ENCODE measurements at places on chromosomes 12 and 14.
A peak's percentile ranks its signal among the peaks of the same experiment; 100 is the strongest.

GRCh38 chr14:32318087-32318795 lies 10.9 kb upstream of the AKAP6 start:
- DNase-seq, result no peak

GRCh38 chr14:94575730-94576585 lies 5.3 kb upstream of the SERPINA5 start:
- DNase-seq, result no peak

- DNase-seq, result no peak
Measured at GRCh38 chr14:36556811-36557433, 25.5 kb downstream of the NKX2-8 start.

DNA sequence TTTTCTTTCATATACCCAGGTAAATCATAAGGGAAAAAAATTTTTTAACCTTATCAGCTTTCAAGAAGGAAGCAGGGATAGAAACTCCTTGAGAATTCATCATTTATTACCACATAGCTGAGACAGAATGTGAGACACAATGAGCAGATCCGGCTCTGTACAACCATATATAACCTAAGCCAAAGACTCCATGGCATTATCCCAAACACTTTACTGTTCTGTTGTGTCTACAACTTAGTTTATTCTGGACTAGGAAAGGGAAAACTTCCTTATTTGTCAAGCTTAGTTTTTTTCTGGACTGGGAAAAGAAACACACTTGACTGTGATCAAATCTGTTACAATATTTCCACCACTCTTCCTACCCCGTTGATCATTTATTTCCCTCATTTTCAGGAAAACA lies 38.3 kb upstream of the CATSPERB start:
- DNase-seq, result no peak

DNA sequence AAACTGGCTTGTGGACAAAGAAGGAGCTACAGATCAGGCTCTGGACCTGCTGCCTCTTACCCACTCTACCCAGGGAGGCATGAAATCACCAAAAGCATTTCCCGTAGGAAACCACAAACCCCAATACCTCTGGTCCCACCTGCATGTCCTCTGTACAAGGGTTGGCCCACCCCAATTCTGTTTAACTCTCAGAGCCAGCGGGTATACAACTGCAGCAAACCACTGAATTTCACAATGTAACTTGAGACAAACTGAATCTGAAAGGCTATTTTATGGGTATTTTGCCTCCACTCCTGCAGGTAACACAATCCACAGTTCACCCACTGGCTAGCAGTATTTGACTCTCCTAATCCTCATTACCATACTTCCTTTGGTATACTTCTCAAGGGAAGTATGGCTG lies 16.5 kb downstream of the SIX1 start:
- DNase-seq, result no peak

DNA sequence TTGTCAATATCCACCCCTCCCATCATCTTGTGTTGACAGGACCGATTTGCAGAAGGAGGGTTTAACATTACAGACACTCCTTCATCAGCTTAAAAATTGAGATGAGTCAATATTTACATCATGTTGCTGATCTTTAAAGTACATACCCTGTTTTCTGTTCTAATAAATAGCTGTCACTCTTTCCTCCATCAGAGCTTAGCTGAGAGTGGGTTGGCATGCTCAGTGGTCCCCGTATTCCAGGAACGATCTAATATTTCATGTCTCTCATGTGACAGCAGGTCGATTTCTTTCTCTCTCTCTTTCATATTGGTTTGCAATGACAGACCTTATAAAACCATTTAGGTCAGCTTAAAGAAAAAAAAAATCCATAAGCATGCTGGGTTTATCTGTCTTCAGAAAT lies 950.6 kb downstream of the GALC start:
- no peak for DNase-seq

DNA sequence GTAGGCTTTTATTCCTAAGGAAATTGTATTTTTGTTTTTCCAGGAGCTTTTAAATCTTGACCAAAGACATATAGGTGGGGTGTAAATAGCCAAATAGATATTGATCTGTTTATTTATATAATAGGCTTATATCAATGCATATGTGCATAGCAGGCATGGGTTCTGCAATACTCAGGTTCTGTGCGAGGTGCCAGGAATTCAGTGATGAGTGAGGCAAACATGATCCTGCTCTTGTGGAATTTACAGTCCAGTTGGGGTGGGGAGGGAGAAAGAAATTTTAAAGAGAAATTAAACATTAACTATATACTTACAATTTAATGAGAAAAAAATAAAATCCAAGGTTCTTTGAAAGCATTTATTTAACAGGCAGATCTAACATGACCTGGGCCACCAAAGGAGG lies 160.3 kb upstream of the HIF1A start:
- no peak for DNase-seq

GRCh38 chr14:74038020-74038859 lies 19.1 kb downstream of the BBOF1 start:
- no peak for DNase-seq

- DNase-seq, result no peak
Measured at GRCh38 chr12:95291501-95291900, 73.9 kb downstream of the VEZT start.

DNA sequence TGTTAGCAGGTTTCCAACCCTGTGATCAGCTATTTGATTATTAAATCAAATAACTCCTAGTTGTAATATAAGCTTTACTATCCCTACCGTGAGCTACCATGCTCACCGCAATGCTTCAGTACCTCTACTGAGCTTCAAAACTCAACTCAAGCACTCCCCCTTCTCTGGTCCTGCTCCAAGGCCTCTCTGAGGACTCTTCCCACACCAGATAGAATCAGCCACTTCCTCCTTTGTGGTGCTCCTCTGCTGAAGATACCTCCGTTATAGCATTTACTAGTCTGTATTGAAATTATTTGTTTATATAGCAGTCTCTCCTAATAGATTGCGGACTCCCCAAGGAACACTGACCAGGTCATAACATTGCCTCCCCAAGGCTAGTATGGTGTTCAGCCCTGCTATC lies 17.5 kb downstream of the AREL1 start:
- no peak for DNase-seq

DNA sequence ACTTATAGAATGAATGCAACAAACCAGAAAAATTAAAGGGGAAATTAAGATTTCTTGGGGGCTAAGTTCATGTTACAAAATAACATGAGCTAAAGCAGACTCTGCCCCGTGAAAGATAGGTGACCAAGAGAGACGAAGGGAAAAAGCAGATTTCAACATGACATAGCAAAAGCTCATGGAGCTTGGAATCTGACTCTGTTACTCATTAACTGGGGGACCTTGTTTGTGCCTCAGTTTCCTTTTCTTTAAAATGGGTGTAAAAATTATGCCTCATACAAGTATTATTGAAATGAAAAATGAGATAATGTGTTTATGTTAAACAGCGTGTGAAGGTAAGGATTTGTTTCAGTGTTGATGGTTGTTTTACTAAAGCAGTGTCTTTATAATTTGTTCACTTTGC lies 11.5 kb downstream of the BICDL1 start:
- DNase-seq, result no peak

DNA sequence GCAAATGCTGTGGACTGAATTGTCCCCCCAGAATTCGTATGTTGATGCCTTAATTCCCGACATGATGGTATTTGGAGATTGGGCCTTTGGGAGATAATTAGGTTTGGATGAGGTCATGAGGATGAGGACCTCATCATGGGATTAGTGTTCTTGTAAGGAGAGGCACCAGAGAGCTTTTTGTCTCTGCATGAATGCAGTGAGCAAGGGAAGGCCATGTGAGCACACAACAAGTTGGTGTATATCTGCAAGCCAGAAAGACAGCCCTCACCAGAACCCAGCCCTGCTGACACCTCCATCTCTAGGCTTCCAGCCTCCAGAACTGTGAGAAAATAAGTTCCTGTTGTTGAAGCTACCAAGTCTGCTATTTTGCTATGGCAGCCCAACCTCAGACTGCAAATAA lies 51.9 kb upstream of the SMCO2 start:
- no peak for DNase-seq

- DNase-seq, result no peak
Measured at GRCh38 chr12:17489452-17489851, 600.5 kb downstream of the RERGL start.

- DNase-seq, result no peak
Measured at GRCh38 chr12:129901254-129901653, 2.6 kb downstream of the TMEM132D start.

DNA sequence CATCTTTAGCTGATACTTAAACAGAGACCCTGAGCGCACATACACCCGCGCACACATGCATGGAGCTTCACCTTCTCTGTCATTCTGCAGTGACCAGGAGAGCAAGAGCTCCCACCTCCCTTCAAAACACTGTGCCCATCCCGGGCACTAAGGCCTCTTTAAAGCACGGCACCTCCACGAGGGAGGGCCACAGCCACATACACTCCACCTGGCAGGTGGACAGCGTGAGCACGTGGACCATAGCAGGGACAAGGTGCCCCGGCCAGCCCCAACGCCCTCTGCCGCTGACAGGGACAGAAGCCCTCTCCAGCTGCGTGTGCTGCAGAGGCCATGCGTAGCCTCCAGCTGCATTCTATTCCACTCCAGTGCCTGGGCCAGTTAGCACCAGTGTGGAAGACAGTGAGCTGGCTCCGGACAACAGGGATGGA lies 5.4 kb downstream of the GAPDH start:
- DNase-seq, result no peak

DNA sequence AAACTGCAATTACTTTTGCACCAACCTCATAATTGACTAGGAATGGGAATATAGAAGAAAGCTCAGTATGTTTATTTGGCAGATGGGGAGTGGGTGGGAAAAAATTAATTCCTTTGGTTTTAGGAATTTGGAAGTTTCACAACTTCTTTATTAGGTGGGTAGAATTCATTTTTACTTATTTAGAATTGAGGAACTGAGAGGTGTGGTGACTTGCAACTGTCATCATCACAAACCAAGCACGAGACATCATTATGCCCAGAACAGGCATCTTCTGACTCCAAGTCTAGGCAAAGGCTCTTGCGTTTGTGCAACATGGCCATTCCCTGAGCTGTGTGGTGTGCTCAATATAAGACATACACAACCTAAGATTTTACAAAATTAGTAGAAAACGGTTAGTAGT lies 380.0 kb downstream of the ATP23 start:
- no peak for DNase-seq

DNA sequence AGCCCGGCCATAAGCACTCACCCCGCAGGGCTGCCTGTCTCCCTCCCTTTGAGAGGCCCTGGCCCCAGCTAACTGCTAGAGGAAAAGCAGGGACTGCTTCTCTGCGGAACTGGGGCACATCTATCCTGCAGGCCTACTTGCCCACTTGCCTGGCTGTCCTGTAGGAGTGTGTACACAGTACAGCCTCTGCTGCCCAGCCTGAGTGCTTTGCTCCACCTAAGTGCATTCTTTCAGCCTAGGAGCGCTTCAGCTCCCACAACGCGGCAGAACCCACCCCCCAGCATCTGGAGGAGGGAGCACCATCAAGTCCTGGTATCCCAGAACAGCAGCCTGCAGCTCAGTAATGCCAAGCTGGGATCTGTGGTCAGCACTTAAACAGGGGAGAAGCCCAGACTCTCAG lies 79.9 kb upstream of the CD163 start:
- no peak for DNase-seq

DNA sequence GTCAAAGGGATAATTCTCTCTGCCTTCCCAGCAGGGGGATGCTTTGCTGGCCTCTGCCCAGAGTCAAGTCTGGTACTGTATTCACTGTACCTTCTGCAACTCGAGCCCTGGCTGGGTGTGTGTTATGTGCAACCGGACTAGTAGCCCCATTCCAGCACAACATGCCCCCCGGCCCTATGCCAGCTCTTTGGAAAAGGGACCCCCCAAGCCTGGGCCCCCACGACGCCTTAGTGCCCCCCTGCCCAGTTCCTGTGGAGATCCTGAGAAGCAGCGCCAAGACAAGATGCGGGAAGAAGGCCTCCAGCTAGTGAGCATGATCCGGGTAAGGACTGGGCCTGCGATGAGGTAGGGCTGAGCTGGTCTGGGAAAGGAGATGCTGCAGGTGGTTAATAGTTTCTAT lies 3.3 kb downstream of the RNF31 start:
- DNase-seq, result no peak

DNA sequence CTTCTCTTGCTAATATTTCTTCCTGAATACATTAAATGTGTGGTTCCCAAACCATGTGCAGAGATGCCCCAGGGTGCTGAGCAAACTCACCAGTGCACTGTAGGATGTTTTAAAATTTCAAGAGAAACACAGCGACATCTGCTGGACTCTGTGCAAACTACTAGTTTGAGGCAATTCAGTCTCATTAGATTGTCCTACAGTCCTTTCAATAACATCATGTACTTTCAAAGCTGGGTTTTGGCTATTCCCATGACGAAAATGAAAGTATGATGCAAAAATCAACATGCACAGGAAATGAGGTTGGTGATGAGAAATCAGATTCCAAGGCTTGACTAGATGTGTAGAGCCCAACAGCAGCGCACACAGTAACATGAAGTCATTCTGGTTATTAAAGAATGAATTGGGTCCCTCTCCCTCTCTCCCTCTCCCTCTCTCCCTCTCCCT lies 66.3 kb downstream of the CLIP1 start:
- peak; percentile 51 for DNase-seq

- DNase-seq, result no peak
Measured at GRCh38 chr14:21656980-21657379, 3.3 kb downstream of the OR4E2 start.

- DNase-seq, result no peak
Measured at GRCh38 chr12:6377667-6377994, 2.3 kb upstream of the SCNN1A start.

DNA sequence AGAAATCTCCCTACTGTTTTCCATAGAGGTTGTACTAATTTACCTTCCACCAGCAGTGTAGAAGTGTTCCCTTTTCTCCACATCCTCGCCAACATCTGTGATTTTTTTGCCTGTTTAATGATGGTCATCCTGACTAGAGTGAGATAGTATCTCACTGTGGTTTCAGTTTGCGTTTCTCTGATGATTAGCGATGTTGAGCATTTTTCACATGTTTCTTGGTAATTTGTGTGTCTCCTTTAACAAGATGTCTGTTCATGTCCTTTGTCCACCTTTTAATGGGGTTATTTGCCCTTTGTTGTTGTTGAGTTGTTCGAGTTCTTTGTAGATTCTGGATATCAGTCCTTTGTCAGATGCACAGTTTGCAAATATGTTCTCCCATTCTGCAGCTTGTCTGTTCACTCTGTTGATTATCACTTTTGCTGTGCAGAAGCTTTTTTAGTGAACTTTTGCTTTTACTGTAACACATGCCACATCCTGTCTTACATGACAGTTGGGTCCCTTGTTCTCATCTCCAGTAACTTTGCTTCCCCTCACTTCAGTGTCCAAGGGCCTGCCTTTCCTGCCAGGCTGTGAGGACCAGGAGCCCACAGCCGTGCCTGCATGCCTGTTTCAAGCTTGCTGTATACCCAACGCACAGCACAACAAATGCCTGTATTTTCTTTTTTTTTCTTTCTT lies 64.9 kb downstream of the SPRING1 start:
- no peak for DNase-seq

GRCh38 chr12:1805441-1806081 lies 14.8 kb upstream of the LRTM2 start:
- no peak for DNase-seq

- DNase-seq, result no peak
Measured at GRCh38 chr12:92068459-92068858, 77.2 kb downstream of the BTG1 start.

DNA sequence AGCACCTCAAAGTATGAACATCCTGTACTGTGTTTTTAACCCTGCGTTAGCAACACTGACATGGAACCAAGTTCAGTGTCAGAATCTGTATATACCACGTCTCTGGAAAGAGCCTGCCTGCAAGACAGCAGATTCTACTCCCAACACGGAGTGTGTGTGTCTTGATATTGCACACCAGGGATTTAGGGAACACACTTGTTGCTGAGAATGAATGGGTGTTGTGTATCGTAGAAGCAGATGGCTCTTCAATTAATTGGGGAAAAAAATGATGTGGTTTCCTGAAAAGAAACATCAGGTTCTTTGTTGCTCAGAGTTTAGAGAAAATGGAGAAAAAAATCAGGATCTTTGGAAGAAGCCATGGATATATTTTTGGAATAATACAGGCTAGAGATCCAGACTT lies 170.8 kb downstream of the EGLN3 start:
- DNase-seq, result no peak
